ENCODE measurements at places on chromosomes 11 and 22.

DNA sequence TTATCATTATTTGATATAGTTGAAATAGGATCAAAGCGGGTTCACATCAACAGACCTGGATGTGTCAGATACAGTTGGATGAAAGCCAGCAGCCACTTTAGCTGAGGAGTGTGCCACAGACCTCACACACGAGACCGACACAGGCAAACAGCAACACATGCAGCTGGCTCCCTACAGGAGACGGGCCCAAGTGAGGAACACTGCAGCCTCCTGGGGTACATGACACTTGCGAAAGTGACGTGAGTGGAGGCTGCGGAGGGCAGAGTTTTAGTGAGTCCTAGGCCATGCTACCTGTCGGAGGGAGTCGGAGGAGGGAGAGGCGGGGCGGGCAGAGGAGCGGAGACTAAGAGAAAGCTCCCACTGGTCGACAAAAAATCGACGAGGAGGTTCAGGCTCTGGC lies 100.9 kb upstream of the BID start:
- no peak for DNase-seq

- DNase-seq: no peak
Measured at GRCh38 chr11:134799386-134799785, 387.3 kb upstream of the B3GAT1 start.

DNA sequence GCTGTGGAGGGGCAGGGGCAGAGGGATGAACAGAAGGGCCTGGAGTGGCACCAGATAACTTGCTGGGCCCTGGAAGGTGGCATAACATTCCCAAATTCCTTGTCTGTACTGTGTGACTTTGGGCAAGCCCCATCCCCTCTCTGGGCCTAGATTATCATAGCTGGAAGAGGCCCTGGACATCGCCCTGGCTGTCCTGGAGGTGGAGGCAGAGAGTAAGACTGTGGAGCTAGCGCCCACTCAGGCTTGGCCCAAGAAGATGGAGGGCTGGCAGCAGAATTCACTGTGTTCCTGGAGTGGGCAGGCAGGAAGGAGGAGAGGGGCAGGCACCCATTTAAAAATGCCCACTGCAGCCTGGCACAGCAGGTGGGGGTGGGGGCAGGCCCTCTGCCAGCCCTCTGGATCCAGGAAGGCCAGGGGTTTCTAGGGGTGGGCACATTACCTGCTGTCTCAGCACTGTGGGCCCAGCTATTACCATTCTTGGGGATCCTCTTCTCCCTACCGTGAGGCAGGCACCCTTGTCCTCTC lies 22.6 kb downstream of the ARHGEF17 start:
- no peak for DNase-seq

GRCh38 chr11:100684101-100685065 lies 2.7 kb upstream of the ARHGAP42 start:
- DNase-seq: no peak

DNA sequence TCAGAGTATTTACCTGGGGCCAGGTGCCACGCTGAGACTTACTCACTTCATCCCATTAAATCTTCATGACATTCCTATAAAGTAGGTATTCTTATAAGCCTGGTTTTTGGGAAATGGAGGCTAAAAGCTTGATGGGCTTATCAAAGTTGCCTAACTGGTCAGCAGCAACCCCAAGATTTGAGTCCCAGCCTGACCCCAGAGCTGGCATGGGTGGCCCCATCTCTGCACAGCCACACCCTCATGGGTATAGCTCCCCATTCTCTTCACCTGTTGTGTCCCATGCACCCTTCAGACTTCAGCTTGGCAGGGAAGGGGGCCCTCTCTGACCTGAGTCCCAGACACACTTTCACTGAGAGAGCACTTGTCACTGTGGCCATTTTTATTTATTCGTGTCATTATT lies 37.4 kb upstream of the TP53I11 start:
- no peak for DNase-seq

- no peak for DNase-seq
Measured at GRCh38 chr11:18066626-18067025, 20.6 kb upstream of the TPH1 start.

DNA sequence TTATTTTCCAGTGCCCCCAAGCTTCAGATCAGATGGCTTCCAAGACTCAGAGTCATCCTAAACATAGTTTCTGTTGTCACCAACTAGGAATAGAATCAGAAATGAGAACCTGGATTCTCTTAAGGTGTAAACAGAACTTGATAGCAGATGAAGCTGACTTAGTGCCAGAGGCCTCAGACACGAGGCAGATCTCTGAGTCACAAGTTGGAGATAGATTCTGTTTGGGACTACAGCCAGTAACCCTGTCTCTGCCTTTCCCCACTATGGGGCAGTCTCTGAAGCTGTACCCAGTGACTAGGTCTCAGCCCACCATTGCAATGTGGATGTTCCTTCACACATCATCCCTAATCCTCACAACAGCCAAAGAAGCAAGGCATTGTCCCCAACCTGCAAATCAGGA lies 25.4 kb downstream of the NEU3 start:
- DNase-seq: peak; percentile 45

DNA sequence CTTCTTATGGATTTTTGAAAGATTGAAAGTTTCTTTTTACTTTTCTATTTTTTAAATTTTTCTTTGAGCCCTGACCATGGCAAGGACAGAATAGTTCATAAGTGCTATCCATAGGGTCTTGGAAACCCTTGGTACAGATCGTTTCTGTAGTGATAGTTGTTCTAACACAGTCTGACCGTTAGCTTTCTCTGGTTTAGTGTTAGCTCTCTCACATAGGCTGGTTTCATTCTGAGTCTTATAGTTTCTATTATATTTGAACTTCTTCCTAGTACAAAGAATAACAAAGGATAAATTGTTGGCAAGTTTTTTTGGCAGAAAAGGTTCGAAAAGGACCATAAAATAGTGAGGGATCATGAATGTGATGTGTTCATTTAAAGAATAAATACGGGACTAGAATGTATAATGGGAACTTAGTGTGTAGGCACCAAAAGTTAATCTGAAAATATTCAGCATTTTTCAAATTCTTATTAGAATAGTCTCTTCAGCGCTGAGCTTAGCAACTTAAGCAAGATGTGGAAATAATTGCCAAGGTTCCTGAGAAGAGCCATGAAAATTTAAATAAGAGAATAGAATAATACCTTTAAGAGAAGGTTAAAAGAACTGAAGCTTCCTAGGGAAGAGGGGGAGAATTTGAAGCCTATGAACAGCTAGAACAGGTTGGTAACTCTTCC lies 24.1 kb downstream of the FDX1 start:
- DNase-seq: no peak

GRCh38 chr22:26481112-26481693 lies 2.4 kb downstream of the HPS4 start:
- no peak for DNase-seq

- no peak for DNase-seq
Measured at GRCh38 chr22:38566726-38567504, 3.1 kb downstream of the DMC1 start.

- no peak for DNase-seq
Measured at GRCh38 chr11:75770102-75770501, 1.5 kb downstream of the DGAT2 start.

DNA sequence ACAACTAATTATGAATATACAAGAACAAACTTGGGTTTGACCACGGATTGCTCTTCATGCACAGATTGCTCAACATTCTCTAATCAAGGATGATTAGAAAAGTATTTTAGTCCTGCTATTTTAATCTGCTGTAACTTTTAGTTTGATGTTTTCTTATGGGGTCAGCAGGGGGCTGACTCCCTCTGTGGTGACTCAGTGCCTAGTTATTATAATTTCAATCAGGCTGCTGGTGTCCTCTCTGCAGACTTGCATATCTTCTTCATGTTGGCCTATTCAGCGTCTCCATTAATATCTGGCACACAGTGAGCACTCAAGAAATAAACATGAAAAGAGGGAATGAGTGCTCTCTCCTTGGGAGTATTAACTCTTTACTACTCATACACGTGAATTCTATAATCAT lies 223.8 kb upstream of the DDI1 start:
- no peak for DNase-seq

DNA sequence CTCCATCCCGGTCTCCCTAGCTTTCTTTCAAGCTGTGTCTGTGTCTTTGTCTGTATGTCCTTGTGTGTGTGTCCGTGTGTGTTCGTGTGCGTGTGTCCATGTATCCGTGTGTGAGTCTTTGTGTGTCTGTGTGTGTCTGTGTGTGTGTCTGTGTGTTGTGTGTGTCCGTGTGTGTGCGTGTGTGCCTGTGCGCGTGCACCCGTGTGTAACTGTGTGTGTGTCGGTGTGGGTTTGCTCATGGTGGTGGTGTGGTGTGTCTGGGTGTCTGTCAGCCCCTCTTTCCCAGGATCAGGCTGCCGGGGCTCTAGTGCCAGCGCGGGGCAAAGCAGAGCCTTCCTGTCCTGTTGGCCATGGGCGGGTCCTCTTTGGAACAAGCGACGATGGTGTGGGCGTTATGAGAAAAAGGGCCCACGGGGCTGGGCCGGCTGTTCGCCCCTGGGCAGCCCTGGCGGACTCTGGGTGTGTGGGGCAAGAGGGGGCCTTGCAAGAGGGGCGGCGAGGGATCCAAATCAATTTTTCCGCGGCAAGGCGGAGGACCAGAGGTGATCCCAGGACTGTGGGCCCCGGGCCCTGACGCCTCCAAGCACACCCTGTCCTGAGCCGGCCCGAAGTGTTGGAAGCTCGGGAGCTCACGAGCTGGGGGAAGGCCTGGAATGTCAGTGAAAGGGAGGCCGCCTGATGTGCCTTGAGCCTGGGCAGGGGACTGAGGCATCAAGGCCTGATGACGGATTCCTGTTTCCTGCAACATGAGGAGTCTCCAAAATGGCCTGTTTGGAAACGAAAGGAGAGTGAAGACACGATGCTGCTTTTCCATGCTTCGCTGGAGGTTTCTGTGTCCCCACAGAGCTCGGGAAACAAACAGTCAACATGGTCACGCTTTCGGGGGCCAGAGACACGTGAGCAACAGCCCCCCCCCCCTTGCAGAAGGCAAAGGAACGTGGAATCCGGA lies 3929.2 kb upstream of the OR11H1 start:
- DNase-seq: no peak

DNA sequence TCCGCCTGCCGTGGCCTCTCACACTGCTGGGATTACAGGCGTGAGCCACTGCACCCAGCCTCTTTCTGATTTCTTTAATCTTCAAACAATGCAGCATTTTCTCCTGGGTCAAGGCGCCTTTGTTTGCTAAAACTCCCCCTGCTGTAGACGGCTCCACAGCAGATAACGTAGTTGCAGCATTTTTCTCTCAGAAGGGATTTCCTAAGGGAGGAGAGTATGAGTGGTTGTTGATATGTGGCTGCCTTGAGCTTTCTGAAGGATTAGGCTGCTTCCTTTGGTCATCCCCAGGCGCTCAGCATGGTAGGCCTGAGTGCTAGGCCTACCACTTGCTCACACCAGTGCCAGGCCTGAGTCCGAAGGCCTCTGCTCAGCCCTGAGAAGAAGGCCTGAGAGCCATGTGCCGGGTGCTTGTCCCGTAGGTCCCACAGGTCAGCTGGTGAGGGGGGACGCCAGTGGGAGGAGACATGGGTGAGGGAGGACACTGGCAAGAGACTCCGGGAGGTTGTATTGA lies 18.1 kb downstream of the SMARCB1 start:
- no peak for DNase-seq

DNA sequence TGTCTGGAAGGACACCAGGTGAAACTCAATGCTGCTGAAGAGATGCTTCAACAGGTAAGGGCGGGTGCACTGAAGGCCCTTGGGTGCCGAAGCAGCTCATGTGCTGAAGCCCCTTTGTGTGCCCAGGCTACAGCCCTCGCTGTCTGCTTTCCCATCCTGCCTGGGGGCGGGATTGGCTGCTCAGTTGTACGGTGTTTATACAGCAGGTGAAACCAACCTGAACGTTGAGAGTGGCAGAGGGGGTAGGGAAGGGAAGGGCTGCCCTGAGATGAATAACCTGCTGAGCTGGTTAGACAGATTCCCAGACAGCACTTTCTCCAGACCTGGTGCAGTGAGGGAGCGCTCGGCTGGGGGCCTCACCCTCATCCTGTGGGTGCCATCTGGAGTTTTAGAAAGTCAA lies 75.7 kb downstream of the CYB5R2 start:
- DNase-seq: no peak
